Pulmonary artery endothelial cell (primary cell): ENCODE measurements at places on chromosomes 3 and 15.

DNA sequence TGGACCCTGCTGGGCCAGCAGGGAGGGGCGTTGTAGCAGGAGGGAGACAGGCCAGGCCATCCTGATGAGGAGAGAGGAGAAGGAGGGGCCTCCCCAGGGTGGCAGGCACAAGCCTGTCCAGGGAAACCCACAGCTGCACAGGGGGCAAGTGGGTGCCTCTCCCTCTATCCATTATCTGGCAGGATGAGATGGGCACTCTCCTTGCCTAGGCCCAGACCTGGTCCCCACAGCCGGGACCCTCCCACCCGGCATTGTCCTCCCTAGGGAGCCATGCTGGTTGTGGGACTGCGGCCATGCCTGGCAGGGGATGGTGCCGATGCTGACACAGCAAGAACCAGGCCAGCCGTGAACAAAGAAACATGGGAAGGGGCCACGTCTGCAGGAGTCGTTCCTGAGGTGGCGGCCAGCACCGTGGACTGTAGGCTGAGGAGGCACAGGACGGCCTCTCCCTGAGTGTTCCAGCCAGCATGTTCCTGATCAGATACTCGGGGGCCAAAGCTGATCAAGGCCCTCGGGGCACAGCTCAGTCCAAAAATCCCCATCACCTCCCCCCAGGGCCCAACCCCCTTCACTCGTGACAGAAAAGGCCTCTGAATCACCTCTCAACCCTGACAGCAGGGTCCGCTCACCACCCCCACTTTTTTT is 19.2 kb upstream of the CYP11A1 start:
- DNase-seq: no peak

- DNase-seq: no peak
Measured at GRCh38 chr3:42689421-42690014, 4.2 kb downstream of the KLHL40 start.

DNA sequence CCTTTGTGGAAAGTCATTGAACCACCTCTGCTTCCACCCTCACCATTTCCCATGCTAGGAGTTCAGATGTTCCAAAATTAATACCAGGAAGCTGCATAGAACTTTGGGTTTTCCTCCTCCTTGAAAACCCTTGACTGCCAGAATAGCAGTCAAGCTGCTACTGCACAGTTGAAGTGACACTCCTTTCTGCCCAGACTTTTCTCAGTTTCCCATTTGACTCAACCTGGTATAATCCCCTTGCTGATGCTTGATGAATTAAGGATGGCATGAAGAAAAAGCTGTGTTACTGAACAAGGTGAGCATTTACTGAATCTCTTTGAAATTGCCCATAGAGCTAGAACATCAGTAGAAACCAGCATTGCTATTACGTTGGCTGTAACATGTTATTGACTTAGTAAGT is 286.0 kb downstream of the EDEM1 start:
- DNase-seq: no peak

DNA sequence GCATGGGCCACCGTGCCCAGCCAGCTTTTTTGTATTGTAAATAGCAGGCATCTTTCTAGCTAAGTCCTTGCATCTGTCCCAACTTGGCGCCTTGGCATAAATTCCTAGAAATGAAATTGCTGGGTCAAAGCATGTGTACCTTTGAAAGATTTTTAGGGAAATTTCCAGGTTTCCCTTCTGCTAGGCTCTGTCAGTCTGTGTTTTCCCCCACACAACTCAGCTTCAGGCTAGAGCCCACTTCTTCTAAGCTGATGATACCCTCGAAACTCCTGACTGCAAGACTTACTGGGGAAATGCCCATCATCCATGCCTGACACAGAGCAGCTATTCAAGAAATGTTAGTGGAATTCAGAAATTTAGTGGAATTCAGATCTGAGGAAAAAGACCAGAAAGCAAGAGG is 10.8 kb upstream of the RPL32 start:
- DNase-seq: no peak

GRCh38 chr3:107236655-107237337 is 140.4 kb upstream of the CCDC54 start:
- no peak for DNase-seq

- DNase-seq: no peak
Measured at GRCh38 chr3:17726313-17726712, 16.1 kb downstream of the TBC1D5 start.

GRCh38 chr15:85934691-85935090 is 140.0 kb upstream of the KLHL25 start:
- DNase-seq: no peak

GRCh38 chr3:157534725-157535161 is 31.5 kb upstream of the VEPH1 start:
- DNase-seq: no peak

DNA sequence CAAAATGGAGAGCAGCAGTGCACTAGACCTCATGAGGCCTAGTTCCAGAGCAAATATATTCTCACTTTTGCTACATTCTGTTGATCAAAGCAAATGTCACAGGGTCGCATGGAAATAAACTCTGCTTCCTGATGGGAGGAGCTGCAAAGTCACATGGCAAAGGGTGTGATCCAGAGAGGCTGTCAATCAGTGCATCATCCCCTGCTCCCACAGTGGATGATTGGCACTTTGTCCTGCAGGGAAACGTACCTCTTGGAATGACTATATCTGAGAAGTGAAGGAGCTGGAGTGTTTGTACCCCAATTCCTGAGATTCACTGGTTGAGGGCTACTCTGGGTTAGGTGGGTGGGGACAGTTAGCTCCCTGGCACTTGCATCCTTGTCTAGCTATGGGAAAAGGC is 195.1 kb upstream of the CTDSPL start:
- DNase-seq: no peak

GRCh38 chr3:194196876-194197275 is 60.9 kb downstream of the HES1 start:
- no peak for DNase-seq

DNA sequence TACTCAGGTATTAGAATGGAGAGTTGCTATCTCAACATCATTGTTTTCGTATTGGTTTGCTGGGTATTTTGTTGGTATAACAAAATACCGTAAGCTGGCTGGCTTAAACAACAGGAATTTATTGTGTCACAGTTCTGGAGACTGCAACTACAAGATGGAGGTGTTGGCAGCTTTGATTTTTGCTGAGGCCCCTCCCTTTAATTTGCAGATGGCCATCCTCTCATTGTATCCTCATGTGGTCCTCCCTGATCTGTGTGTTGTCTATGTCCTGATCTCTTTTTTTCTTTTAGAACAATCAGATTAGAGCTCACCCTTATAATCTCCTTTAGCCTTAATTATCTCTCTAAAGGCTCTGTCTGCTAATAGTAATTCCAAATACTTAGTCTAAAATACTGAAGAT is 299.8 kb upstream of the GOLIM4 start:
- DNase-seq: no peak

DNA sequence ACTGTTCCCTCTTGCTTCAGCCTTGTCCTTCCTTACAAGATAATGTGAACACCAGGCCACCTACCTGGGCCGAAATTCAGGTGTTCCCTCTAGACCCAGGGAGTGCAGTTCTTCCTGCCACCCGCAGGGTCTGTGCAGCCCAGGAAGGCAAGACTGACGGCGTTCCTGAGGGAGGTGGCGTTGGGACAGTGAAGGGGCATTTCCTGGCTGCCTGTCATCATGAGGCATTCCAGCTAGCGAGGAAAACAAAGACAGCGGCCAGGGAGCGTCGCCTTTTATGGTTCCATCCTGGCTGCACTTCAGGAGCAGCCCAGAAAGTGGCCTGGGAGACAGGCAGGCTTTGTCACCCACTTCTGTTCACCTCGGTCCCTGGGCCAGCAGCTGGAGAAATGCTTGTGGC is 84.8 kb upstream of the WNT5A start:
- DNase-seq: no peak

DNA sequence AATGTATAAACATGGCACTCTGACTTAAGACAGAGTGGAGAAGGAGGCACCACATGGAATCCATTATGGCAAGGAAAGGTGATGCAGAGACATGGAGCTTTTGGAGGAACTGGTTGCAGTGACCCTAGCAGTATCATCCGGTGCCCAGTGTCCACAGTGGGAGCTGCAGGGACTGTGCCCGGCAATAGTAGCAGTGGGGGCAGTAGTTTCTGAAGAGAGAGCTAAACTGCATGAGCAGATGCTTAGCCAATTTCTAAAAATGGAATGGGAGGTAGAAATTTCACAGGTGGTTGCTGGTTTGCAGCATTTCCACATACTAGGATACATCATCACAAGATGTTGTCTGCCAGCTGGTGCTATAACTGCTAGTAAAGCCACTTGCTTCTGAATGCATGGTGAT is 7.8 kb upstream of the TM2D3 start:
- DNase-seq: no peak

- DNase-seq: no peak
Measured at GRCh38 chr15:77974098-77974414, 103.5 kb downstream of the TBC1D2B start.

DNA sequence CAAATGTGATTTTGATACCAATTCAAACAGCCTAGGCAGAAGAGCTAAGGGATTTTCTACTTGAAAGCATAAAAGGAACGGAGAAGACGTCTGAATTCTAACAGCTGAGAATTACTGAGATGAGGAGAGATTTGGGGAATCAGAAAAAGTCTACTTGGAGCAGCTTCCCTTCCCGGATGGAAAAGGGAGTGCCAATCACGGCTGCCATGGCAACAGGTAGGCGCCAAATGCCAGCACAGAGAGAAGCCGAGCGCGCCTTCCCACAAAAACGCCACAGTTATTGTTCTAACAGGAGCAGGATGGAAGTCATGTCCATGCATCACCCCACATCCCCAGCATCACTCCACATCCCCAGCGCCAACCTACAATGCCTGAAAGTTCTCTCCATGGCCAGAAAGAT is 63.5 kb upstream of the PRR20G start:
- no peak for DNase-seq

DNA sequence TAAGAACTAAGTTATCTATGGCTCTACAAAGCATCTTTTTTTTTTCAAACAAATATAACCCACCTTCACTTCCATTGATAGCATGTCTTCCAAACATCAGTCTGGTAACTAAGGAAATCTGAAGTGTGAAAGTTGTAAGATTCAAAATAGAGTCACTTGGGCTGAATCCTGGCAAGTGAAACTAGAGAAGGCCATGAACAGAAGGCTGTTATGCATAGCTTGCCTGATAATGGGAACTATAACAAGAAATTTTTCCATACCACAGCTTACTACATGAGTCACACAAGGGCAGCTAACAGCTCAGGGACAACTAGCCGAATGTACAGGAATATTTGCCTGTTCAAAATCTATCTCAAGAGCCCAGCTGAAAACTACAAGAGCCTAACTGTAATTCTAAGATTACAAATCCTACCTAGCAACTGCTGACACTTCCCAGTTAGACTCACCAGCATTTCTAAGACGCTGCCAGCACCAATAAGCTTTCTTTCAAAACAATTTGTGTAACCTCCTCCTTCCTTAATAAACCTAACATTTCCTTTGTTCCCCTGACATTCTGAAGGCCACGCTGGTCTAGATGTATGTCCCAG is 1066.5 kb downstream of the PLOD2 start:
- DNase-seq: peak; percentile 20

- DNase-seq: no peak
Measured at GRCh38 chr15:79901958-79902357, 5.1 kb upstream of the MTHFS start.

DNA sequence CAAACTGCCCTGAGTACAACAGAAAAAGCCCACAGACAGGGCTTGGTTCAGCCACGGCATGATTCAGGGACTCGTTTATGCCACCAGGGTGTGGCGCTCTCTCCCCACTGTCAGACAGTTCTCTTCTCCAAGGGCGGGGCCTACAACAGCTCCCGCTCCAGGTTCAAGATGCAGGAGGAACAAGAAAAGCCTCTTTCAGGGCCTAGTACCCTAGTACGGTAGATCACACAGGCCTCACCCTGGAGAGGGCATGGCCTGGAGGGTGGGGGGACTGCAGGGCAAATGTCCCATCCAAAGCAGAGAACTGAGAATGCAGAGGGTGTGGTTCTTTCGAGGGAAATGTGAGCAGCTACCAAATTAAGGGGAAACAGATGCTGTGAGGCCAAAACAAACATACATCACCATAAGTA is 12.0 kb downstream of the MESD start:
- DNase-seq: no peak

DNA sequence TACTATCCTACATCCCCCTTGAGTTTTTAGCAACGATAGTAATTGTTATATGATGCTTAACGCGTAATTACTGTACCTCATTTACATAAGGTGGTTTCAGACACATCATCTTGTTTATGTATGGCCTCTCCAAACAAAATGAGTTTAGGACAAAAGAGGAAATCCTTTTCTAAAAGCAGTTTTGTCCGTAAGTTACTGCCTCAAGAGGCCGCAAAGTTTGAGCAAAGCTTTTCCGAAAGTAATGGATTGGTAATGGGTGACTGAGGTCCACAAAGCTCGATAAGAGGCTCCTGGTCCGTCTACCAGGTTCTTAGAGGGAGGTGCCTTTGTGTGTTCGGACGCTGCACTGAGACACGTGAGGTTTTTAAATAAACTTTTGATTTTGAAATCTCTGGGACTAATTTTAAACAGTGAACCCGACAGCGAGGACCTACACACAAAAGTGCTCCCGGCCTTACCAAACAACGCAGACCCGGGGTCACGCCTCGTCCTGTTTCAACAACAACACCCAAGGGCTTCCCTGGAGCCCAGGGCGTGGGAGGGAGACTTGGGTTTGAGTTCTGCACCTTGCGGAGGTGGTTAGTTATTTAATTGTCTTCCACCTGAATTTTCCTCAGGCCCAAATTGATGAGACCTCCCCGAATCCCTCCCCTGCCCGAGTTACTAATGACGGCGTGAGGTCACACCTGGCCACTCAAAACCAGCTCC is 456 bp upstream of the C15orf61 start:
- DNase-seq: no peak

DNA sequence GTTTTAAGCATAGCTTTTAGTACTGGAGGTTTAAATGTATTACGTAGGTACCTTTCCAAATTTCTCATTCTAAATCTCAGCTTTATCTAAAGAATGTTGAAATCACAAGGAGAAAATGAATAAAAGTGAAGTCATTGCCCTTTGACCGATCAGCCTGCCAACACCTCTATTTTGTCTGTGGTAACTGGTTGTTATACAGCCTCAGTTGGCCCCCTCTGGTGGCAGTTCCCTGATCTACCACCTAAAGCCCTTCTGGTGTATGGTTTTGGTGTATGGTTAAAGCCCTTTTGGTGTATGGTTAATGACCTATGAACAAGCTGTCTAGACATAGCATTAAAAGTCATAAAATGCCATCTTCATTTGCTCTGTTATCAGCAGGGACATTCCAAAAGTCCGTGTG is 378.2 kb upstream of the AZI2 start:
- DNase-seq: peak; percentile 24

- no peak for DNase-seq
Measured at GRCh38 chr15:64522226-64522823, 61.9 kb downstream of the ZNF609 start.
